T-helper 17 cell (primary cell): ENCODE measurements at places on chromosomes 5 and 9.

- no peak for DNase-seq
Observed at GRCh38 chr5:141811287-141812155, 66.7 kb downstream of the PCDH1 start.

DNA sequence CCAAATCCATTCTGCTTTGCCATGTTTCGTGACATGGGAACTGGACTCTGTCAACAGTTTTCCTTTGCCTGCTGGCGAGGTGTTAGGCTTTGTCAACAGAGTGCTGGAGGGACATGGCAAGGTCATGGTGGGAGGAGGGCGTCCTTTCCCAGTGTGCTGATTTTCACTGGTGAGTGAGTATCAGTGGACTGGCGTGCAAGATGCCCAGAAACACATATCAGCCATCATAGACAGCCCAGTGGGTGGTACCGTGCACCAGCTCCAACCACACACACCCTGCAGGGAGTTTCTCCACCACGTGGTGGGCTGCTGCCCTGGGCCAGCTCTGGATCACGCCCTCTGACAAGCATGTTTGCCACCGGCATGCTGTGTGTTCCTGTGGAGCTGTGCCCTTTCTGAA lies 50.0 kb upstream of the ABL1 start:
- no peak for DNase-seq

DNA sequence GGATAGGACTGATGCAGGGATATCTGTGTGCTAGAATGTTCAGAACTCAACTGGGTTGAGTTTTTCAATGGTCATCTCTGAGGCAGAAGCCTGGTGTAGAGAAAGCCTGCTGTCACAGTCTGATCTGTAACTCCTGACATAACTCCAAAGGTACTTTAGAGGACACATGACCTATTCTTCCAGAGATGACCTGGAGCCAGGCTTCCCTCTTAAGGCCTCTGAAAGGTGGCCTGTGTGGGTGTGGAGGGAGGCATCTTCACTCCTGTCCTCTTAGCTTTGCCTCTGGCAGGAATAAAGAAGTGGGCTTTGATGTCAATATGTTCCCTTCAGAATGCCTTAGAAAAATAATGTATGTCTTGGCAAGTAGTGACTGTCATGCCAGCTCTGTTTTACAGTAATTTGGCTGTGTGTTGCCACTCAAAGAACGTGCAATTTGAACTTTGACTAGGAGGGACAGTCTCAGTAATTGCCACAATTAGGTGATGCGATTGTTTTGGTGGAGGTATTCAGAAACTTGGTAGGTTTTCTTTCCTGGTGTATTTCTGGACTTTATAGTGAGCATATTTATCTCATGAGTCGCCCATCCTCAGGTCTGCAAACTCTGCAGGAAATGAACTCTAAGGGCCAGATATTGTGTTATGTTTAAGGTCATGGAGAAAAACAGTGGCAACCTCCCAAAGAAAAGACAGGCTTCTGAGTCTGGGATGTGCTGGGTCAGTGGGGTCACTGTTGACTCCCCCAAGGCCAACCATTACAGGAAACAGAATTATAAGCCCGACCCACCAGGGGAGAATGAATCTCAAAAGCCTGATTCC lies 3.2 kb upstream of the C5orf63 start:
- no peak for DNase-seq

GRCh38 chr5:132064140-132064539 lies 3.7 kb downstream of the IL3 start:
- DNase-seq = no peak

DNA sequence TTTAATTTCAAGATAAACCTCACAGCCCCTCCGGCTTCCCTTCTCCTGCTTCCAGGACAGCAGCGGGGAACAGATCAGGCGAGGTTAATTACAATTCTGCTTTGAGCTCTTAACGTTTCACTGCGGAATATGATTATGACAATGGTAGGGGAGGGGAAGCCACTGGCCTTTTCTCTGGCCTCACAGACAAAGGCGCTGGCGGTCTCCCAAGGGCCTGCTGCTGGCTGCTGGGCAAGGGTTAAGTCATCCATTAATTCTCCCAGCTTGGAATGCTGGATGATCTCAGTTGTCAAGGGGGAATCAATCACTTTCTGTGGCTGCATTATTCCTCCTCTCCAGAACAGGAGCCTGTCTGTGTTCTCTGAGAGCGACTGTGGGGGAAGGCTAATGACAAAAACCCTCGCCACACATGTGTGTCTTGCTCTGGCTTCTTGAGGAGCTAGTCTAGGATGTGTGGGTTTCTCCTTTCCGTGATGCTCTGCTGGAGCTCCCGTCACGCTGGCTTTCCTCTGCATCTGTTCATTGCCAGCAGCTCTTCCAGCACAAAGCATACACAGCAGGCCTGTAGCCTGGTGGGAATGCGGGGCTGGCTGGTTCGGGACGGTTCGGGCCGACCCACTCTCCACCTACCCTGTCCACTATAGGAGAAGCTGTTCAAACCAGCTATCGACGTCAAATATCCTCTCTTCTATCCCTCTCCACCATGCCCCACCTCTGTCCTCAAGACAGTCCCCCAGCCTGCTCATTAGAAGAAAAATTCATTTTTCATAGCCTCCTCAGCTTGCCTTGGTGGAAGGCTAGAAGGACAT lies 82.8 kb downstream of the DCP2 start:
- DNase-seq = no peak

DNA sequence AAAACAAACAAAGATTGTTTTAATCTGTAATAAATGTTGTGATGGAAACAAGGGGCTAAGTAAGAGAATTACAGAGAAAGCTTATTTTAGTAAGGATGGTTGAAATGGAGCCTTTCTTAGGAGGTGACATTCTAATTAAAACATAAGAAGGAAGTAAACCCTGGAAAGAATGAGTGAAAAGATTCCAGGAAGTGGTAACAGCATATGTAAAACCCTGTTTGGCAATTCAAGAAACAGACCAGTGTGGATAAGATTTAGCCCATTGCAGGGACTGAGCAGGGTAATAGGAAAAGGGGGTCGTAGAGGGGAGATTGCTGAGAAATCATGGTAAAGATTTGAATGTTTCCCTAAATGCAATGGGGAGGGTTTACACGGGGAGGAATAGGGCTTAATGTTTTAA lies 21.6 kb upstream of the PIP5K1B start:
- no peak for DNase-seq

- no peak for DNase-seq
Observed at GRCh38 chr5:33330426-33330825, 110.3 kb upstream of the TARS1 start.

DNA sequence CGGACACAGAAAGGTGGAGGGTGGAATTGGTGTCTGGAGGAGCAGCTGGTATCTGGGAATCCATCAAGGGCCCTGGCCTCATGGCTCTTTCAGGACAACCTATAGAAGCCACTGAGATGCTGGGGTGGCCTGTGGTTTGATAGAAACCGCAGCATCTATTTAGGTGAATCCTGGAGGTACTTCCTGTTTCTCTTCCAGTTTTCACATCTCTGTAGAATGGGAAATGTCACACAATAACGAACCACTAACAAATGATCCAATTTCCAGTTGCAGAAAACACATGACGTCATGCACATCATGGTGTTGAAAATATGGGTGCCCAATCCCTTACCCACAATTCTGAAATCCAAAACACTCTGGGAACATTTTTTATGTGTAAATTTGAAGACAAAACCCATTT lies 52.2 kb downstream of the ROPN1L start:
- DNase-seq = no peak

DNA sequence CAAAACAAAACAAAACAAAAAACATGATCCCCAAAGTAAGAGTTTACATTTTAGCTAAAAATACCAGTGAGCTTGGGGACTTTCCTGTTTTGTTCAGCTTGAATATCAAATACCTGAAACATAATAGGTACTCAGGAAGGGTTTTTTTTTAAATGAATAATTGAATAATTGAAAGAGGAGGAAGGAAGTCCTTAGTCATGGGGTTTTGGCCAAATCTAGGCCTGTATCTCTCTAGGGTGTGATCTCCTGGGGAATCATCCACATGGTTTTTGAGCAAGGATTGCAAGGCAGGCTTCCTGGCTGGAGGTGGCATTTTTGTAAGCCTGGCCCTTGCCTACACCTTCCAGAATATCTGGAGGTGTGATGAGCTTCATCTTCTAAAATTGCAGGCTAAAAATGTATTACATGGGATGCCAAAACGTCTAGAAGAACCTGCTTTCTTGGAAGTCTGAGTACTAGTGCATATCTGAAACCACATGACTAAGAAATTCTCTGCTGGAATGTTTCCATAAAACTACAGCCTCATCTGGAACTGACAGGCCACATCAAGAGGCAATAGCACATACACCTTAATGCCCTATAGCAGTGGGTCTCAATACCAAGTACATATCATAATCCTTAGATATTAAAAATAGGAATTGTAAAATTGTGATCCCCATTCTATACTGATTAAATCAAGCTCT lies 10.4 kb downstream of the C9 start:
- no peak for DNase-seq

DNA sequence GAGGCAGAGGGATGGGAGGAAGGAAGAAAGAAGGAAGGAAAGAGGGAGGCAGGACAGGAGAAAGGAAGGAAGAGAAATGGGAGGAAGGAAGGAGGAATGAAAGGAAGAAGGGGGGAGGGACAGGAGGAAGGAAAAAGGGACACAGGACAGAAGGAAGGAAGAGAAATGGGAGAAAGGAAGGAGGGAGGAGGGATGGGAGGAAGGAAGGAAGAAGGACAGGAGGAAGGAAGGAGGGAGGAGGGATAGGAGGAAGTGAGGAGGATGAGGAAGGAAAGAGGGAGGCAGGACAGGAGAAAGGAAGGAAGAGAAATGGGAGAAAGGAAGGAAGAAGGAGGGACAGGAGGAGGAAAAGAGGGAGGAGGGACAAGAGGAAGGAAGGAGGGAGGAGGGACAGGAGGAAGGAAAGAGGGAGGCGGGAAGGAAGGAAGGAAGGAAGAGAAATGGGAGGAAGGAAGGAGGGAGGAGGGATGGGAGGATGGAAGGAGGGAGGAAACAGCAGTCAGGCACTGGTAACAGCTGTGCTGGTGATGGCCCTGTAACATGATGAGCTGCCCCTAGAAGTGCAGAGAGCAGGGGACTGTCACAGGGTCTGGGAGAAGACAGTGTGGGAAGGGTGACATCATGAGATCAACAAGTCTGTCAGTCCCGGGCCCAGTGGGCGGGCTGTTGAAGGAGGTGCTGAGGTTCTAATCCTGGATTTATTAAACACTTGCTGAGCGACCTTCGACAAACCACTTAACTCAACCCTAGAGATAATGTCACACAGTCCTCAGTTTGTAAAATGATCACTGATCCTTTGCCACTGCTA lies 10.7 kb upstream of the IRX1 start:
- no peak for DNase-seq

GRCh38 chr9:78601957-78602565 lies 305.1 kb downstream of the PSAT1 start:
- no peak for DNase-seq
